GM19239 (cell line): ENCODE measurements at places on chromosomes 13 and 19.

GRCh38 chr13:109787135-109787954 is 962 bp upstream of the IRS2 start:
- no peak for DNase-seq

GRCh38 chr13:48975101-48975855 is 434 bp upstream of the FNDC3A start:
- no peak for DNase-seq

DNA sequence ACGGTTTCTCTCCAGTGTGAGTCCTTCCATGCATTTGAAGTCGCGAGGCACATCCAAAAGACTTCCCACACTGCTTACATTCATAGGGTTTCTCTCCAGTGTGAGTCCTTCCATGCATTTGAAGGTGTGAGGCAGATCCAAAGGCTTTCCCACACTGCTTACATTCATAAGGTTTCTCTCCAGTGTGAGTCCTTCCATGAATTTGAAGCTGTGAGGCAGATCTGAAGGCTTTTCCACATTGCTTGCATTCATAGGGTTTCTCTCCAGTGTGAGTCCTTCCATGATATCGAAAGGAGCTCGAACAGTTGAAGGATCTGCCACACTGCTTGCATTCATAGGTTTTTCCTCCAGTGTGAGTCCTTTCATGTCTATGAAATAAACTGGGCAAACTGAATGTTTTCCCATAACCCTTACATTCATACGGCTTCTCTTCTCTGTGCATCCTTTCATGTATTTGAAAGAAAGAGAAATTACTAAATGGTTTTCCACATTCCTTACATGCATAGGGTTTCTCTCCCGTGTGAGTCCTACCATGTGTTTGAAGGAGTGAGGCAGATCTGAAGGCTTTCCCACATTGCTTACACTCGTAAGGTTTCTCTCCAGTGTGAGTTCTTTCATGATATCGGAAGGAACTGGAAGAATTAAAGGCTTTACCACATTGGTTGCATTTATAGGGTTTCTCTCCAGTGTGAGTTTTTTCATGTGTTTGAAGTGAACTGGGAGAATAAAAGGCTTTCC is 20.3 kb downstream of the ZNF433 start:
- no peak for DNase-seq

- no peak for DNase-seq
These were observed 49.8 kb downstream of the KLF2 start for GRCh38 chr19:16374436-16374835.

GRCh38 chr19:45938733-45939319 is 24.2 kb upstream of the NANOS2 start:
- no peak for DNase-seq

DNA sequence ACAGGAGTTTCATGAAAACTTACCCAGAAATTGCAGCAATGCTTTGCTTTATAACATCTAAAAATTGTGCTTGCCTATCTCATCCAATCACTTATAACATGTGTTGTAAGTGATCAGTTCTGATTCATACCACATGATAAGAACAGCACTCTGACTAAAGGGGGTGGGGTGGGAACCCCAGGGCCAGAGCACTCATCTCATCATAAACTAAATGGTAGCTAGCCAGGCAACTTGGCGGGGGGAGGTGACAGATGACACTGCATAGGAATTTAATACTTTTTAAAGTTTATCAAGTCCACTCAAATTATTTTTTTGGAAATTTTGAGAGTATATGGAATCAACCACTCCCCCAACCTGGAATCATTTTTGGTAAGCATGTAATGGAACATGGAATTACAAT is 42.1 kb downstream of the FOXO1 start:
- no peak for DNase-seq

- no peak for DNase-seq
These were observed 720.7 kb downstream of the OLFM4 start for GRCh38 chr13:53749306-53749705.

- DNase-seq, result no peak
These were observed 39.5 kb downstream of the PCCA start for GRCh38 chr13:100128373-100128772.

GRCh38 chr13:99313501-99313900 is 6.3 kb upstream of the GPR183 start:
- DNase-seq, result no peak

GRCh38 chr19:35126624-35126959 is 8.3 kb downstream of the LGI4 start:
- DNase-seq, result no peak

GRCh38 chr19:42281827-42282762 is 13.0 kb downstream of the CIC start:
- no peak for DNase-seq

GRCh38 chr19:18421371-18421959 is 2.3 kb downstream of the SSBP4 start:
- no peak for DNase-seq

GRCh38 chr19:47021536-47022139 is 2.0 kb downstream of the NPAS1 start:
- DNase-seq, result no peak

- DNase-seq, result no peak
These were observed 1174.9 kb downstream of the PCDH17 start for GRCh38 chr13:58806401-58806800.

DNA sequence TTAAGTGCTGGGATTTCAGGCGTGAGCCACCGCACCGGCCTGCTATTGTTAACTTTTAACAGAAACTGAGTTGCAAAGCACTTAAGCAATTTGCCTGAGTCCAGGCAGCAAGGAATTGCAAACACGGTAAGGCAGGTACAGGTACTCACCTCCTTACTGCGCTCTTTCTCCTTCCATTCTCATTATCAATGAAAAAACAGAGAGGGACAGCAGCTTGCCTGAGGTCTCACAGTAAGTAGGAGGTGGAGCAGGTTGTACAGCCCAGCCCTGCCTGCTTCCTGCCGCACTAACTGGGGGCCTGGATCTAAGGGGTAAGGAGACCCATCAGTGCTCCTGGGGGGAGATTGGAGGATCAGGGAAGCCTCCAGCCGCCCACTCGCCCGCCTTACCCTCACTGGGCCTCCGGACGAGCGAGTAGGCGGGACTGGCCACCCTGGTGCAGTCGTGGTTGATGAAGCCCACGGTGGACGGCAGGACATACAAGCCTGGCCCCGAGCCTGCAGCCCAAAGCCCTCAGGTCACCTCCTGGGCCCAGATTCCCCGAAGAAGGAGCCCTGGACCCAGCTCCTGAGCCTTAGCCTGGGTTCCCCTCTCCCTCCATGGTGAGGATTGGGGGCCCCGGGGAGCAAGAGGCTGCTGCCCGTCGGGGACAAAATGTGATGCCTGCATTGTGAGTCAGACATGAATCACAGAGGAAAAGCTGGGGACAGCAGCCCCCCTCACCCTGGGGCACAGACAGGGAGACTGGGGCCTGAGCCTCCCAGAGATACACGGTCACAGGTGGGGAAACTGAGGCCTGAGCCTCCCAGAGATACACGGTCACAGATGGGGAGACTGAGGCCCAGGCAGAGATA is 11.4 kb upstream of the SHC2 start:
- no peak for DNase-seq

GRCh38 chr13:110258876-110259631 is 47.9 kb downstream of the COL4A1 start:
- no peak for DNase-seq
